ENCODE measurements at places on chromosomes 7 and 10. TPM values are rescaled to one million over a fixed set of nuclear protein-coding genes. Genes with fewer than 3 reads are reported as not detected.

GRCh38 chr7:75819711-75820110 is 6.1 kb upstream of the CCL24 start:
- no peak for DNase-seq

- DNase-seq = no peak
Observed at GRCh38 chr7:44220358-44221112, 19.8 kb downstream of the YKT6 start.

- DNase-seq = no peak
Observed at GRCh38 chr10:99524736-99525380, 7.9 kb upstream of the NKX2-3 start.

DNA sequence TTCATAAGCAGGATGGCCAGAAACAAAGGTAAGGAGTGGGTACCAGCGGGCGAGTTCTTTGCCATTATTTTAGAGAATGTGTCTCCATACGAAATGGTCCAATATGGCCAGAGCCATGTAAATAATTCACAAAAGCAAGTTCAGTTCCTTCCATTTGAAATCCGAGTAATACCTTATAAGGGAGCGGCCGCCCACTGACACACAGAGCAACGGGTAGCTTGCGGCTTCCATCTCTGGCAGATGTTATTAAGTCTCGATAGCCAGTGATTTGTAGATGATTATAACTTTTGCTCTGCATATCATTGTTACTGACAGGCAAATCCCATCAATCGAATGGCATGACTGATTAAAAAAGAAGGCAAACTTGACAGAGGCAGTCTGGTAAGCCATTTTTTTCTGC is 63.2 kb downstream of the GFRA1 start:
- DNase-seq = no peak

DNA sequence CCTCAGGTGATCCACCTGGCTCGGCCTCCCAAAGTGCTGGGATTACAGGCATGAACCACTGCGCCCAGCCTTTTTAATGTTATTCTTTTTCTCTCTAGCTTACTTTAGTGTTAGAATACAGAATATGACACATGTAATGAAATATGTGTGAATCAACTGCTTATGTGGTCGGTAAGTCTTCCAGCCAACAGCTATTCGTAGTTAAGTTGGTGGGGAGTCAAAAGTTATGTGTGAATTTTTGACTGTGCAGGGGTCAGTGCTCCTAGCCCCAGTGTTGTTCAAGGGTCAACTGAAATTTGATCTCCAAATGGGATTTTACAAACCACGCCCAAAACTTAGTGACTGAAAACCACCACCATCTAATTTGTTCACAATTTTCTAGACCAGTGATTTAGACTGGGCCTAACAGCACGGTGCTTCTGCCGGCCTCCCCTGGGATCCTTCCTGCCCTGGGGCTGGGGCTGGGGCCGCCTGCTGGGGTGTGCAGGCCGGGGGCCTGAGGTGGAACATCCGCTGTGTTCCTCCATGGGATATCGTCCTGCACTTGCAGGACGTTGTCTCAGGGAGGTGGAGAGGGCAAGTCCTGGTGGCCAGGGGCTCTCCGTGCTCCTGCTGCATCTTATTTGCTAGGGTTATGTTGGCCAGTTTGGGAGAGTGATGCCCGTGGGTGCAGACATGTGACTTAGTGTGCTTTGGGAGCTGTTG is 24.5 kb upstream of the GRB10 start:
- DNase-seq = no peak

DNA sequence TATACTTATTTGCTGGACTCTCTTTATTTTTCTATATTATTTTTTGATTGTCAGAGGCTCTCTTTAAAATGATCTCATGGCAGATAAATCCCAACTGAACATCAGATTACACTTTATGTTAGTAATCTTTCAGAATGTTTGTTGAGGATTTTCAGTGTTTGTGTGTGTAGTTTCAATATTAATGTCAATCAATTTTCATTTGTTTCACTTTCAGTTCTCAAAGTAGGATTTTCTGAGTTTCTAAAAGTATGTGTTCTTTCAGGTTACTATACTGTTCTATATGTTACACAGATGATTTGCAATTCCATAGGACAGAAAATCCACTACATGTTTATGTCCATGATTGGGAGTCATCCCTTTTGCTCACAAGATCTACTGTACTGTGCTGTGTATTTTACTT is 311.9 kb upstream of the POT1 start:
- no peak for DNase-seq

Gene AKR1D1
- total RNA-seq = not detected
